ENCODE measurements at places on chromosomes 5 and 9. TPM values are rescaled to one million over a fixed set of nuclear protein-coding genes. Genes with fewer than 3 reads are reported as not detected.

The DMRT2 gene
- not detected for total RNA-seq

The PCDHA2 gene
- total RNA-seq, result 0.03 TPM

The PHF24 gene
- 0.07 TPM for total RNA-seq

The CCDC183 gene
- total RNA-seq, result 0.10 TPM

The TNPO1 gene
- total RNA-seq, result 145 TPM

The ZNF189 gene
- total RNA-seq, result 6.2 TPM

The SOHLH1 gene
- not detected for total RNA-seq
